Fibroblast of lung (primary cell): ENCODE measurements at places on chromosomes 1 and 21. TPM values are rescaled to one million over a fixed set of nuclear protein-coding genes. Genes with fewer than 3 reads are reported as not detected.

- DNase-seq: no peak
Observed at GRCh38 chr1:66372522-66373101, 161.3 kb upstream of the SGIP1 start.

GRCh38 chr1:228393811-228394570 lies 12.6 kb downstream of the TRIM11 start:
- no peak for DNase-seq

CITED4 gene
- 1.7 and 2.6 TPM in 2 replicates for total RNA-seq

DNA sequence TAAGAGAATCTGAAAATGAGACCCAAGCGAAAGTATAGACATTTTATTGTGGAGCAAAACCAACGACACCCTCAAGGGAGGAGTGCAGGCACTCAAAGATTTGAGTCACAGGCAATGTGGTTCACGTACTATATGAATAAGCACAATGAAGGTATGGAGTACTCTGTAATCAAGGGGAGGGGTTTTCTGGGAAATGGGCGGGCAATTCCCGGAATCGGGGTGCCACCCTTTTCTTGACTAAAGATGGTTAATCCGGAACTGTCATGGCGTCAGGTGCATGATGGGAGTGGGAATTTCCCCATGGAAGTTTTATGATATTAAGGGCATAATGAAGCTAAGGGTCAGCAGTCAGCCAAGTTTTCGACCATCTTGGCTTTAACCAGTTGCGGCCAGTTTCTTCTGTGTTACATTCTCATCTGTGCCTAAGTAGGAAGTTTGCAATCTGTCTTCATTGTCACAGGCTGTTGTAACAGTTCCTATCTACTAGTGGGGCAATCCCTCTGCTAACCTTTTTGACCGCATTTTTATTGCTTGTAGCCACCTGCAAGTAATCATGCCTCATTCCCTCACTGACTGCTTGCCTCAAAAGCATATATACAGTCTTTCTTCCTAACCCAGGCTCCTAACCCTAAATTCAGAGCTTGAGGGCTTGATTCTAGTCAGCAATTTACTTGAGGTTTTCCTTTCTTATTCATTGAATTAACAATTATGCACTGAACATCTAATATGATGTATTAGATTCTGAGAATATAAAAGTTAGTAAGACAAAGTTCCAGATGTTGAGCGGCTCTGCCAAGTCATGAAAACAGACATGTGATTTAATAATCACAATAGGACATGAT lies 775 bp upstream of the AIM2 start:
- peak; percentile 14 for DNase-seq

DNA sequence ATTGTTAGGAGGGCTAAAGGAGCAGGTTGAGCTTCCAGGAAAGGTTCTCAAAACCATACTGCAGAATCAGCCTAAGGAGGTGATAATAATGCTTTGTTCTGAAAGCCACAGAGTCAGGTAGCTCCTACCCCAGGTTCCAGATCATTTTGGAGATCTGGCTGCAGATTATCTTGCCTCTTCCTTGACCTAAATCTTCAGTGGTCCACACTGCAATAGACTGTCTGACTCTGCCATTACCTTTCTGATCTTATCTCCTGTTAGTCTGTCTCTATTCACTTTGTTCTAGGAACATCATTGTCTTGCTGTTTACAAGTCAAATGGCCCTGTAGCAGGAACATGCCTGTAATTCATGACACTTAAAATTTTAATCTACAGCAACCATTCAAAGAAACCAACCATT lies 73.0 kb downstream of the HS2ST1 start:
- DNase-seq: no peak

SLC1A7 gene
- 0.26 and 0.33 TPM in 2 replicates for total RNA-seq

GPR153 gene
- total RNA-seq: 8.9 and 13.4 TPM in 2 replicates

TADA1 gene
- 10.5 and 12.9 TPM in 2 replicates for total RNA-seq

GRCh38 chr1:83500987-83501591 lies 497.8 kb downstream of the TTLL7 start:
- no peak for DNase-seq

GRCh38 chr1:174836543-174836942 lies 163.2 kb upstream of the CACYBP start:
- no peak for DNase-seq

DNA sequence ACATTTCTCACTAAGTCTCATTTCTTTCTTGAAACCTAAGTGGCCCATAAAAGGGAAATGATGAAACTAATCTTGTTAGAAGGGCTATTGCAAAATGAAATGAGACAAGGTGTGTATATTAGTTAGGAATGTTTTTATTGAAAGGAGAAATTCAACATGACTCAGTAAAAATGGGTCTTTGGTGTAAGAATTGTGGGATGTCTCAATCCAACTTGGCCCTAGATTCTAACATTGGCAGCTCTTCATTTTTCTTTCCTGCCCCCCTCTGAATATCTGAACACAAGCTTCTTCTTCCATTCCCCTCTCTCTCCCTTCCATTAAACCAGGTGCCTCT lies 26.8 kb upstream of the TARBP1 start:
- peak; percentile 84 for DNase-seq

DNA sequence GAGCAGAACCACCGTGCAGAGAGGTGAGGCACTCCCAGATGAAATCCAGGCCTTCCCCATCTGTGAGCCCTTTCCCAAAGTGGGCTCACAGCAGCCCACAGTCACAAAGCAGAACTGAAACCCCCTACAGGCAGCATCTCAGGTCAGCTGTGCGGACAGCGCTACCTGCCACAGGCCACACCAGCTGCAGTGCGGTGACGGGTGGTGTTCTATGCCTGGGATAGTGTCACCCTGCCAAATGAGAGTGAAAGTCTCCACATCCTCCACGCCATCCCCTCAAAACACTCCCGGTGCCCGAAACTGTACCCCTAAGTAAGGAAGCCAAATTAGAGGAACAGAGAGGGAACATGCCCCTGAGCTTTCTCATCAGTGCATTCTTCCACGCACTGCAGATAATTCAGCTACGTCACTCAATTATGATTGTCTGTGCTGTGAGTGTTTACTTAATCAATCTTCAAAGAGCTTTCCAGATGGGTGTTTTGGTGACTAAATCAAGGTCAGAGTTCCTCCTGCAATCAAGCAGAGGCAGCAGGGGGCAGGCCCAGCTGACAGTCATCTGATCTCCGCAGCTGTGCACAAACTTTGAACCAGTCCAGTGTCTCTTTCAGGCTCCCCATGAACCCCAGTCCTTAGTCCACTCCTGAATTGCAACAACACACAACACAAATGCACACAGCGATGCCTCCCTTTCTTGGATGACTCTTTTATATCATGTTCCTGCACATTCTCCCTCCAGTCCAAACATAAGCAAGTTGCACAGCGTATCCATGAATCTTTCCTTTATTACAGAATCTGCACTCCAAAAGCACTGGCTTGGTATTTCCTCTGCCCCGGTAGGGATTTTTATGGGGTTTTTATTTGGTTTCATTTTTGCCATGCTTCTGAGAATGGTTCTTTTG lies 150.0 kb downstream of the TOMM20 start:
- DNase-seq: peak; percentile 88

DNA sequence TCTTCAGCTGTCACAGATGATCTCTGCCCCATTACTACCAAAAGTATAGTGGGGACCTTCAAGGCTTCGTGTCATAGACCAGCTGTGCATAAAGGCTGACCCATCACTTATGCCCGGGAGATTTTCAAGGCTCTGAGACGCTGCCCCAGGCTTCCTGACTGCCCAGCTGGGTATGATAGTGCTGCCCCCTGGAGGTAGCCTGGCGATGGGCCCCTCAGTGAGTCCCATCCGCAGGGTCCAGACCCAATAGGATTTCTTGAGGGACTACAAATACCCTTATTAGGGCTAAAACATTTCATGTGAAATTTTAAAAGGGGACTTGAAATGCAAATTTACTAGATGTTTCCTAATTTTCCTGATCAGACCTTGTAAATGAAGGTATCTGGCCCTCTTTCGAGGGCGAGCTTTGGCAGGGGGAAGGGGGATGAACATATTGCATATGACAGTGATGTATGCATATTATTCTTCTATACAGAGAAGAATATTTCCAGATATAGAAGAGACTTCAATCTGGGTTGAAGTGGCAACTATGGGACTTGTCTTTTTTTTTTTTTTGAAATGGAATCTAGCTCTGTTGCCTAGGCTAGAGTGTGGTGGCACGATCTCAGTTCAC lies 11.7 kb upstream of the FCMR start:
- DNase-seq: no peak

GRCh38 chr1:208077232-208078075 lies 166.5 kb upstream of the CD34 start:
- DNase-seq: no peak

DNA sequence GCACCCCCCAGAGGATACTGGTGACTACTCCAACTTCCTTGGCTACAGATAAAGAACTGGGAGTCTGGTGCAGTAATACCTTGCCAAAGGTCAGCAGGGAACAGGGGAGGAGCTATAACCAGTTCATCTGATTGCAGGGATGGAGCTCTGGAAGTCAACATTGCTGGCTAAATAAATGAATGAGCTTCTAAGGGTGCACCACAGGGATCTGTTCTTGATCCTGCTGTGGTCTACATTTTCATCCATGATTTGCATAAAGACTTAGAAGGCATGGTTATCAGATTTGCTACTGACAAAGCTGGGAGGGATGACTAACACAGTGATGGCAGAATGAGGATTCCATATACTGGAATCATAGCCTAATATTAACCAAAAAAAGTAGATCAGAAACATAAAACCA lies 18.3 kb downstream of the PLEKHA6 start:
- peak; percentile 80 for DNase-seq

DNA sequence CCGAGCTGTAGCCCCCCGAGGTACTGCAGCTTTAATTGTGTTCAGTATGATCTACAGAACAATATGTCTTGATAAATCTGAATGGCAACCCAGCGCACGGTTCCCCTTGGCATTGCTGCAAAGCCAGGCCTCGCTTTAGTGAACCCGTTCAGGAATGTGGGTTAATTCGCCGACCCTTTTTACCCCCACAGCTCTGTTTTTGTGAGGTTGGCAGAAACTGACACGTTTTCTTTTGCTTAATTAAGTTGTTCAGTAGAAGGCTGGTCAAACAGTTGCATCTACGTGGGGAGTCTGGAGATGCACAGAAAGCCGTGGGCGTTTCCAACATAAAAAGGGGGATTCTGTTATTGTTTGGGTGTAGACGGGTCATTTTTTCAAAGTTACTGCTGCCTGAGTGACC lies 43.2 kb downstream of the OLIG1 start:
- DNase-seq: no peak

DNA sequence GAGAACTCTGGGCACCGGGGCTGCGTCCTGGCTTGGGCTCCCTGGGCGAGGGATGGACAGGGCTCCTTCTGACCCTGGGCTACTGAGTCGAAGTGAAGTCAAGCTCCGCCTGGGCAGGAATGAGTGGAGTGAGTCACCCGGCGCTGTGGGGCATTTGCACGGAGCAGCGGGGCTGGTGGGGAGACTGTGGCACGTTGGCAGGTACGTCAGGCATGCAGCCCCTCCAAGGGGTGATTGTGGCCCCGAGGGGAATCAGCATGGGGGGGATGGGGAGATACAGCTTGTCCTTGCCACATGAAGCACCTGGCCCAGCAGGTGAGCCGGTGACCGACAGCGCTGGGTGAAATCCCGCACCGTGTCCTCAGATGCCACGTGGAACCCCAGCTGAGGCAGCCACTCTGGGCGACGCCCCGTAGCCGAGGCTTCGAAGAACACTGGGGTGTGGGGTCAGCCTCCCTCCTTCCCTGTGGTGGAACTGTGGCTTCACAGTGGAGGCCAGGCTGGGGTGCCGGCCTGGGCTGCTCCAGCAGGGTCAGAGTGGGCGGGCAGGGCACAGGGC lies 62.3 kb downstream of the COL18A1 start:
- peak; percentile 49 for DNase-seq

HNRNPCL1 gene
- not detected in 2 replicates for total RNA-seq

FMO3 gene
- total RNA-seq: 19.3 and 76.3 TPM in 2 replicates

RGS16 gene
- total RNA-seq: 0.33 and 0.77 TPM in 2 replicates

RAB25 gene
- total RNA-seq: not detected in 2 replicates

PRDX6 gene
- 138 and 183 TPM in 2 replicates for total RNA-seq

- no peak for DNase-seq
Observed at GRCh38 chr1:1090424-1091343, 16.6 kb upstream of the RNF223 start.
